ENCODE measurements at places on chromosomes 16 and 17.

GRCh38 chr16:30700491-30700890 lies 1.5 kb downstream of the SRCAP start:
- DNase-seq, result no peak

- no peak for DNase-seq
Measured at GRCh38 chr16:56897026-56897799, 32.2 kb downstream of the SLC12A3 start.

DNA sequence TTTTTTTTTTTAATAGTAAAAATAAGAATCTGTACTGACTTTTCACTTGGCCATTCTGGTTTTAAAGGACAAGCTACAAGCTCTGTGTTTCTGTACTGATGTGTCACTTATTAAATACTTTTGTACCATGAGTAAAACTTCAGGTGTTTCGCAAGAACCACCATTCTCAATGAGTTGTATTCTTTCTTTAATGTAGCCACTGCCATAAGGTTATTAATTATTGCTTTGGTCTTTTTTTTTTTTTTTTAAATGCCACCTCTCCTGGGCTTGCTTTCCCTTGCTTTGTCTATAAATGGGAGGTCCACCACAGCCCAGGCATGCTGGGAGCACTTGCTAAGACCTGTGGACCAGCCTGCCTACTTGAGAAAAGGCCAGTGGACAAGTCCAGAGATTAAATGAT lies 8.4 kb downstream of the ARL2BP start:
- no peak for DNase-seq

DNA sequence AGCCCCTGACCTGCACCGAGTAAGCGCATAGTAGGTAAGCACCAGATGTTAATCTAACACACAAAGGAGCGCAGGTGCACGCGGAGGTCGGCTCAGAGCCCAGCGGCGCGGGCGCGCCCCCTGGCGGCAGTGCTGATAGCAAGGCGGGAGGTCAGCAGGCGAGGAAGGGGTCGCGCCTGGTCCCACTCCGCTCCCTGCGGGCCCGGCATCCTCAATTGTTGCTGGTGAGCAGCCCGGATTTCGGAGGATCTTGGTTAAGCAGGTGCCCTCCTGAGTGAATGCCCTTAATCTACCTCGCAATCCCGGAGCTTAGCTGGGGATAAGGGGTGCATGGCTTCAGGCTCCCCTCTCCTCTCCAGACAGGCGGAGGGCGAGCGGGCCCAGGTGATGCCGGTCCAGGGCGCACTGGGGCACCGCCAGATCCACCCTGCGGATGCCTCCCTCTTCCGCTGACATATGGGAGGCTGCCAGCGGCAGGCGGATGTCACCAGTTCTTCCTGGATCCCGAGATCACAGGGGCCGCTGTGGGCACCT lies 4.0 kb upstream of the WNT3 start:
- peak; percentile 69 for DNase-seq

GRCh38 chr16:66832190-66832589 lies 1.4 kb upstream of the NAE1 start:
- DNase-seq, result no peak

- no peak for DNase-seq
Measured at GRCh38 chr17:28367641-28368305, 2.3 kb downstream of the VTN start.

GRCh38 chr17:9811086-9811485 lies 10.8 kb downstream of the GSG1L2 start:
- no peak for DNase-seq

DNA sequence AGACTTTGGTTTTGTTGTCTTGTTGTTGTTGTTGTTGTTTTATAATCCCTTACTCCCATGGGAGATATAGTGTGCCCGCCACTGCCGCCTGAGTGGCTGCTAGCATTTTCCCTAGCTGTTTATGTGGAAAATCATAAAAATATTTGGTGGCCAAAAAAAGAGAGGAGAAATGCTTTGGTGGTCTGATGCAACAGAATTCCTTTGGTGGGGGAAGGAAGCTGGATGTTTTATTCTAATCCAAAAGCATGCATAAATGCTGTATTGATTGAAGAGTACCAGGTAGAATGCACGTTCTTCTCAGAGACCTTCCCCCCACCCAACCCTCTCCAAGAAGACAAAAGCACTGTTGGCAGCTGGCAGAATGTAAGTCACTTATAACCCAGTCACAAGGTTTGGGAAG lies 93.2 kb downstream of the C17orf67 start:
- no peak for DNase-seq

- DNase-seq, result no peak
Measured at GRCh38 chr16:21617607-21618006, 18.2 kb downstream of the METTL9 start.

GRCh38 chr17:73215447-73215846 lies 22.6 kb downstream of the COG1 start:
- DNase-seq, result no peak

DNA sequence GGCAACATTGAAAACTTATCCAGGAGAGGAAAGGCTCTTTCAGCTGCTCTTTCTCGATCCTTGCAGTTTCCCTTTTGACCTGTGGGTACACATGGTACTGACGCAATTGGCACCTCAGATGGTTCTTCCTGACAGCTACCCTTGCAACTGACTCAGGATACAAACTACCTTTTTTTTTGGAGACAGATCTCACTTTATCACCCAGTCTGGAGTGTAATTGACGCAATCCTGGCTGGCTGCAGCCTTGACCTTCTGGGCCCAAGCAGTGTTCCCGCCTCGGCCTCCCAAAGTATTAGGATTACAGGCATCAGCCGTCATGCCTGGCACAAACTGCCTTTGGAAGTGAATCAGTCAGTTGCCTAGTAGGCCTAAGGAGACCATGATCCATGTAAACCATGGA lies 607.2 kb downstream of the WWOX start:
- DNase-seq, result no peak

- DNase-seq, result no peak
Measured at GRCh38 chr16:69166221-69166833, 20.6 kb upstream of the SNTB2 start.

DNA sequence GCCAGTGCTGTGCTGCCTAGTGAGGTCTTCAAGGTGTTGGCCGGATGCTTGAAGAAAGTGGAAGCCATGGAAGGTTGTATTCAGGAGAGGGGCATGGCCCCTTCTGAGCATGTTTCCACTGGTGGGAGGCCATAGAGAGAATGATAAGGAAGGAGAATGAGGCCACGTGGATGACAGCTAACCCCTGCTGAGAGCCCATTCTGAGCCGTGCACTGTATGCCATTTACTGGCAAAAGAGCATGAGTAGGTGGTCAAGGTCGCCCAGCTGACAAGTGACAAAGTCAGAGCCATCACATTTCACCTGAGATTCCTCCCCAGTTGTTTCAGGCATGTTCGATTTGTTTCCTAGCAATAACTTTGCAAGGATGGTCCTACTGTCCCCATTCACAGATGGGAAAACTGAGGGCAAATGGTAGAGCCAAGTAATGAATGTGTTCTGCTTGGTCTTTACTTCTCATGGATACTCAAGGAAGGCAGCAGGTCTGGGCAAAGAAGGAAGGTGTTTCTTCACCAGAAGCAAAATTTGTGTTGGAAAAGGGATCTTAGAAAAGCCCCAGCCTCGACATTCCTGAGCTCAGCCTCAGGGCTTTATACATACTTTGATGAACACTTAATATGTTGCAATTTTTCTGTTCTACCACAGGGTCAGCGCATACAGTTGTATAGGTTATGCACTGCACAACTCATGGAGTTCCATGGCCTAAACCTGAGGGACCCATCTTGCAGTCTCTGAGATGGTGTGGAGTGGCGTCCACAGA lies 10.5 kb upstream of the NKD1 start:
- DNase-seq, result no peak

DNA sequence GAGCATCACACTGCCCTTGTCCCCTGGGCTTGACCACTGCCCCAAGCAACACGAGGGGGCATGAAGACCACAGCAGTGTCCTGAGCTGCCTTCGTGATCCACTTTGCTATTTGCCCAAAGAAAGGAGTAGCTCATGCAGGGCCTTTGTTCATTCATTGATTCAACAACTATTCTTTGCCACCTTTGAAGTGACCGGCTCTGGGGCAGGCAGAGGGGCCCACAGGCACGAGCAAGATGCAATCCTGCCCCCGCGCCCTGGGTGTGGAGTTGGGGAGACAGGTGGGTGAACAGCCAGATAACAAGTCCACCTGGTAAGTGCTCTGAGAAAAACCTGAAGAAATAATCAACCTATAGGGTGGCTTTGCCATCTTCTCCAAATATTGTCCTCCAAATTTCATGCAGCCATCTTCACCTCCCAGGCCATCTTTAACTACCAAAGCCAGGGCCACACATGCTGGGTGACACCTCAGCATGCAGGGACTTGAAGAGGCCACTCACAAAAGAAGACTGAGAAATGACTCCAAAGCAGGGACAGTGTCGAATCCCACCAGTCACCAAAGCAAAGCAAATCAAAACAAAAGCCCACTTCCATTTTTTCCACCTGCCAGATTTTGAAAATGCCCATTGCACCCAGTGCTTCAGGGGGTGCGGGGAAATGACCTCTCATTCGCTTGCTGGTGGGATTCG lies 18.2 kb upstream of the RBFOX3 start:
- DNase-seq, result no peak

DNA sequence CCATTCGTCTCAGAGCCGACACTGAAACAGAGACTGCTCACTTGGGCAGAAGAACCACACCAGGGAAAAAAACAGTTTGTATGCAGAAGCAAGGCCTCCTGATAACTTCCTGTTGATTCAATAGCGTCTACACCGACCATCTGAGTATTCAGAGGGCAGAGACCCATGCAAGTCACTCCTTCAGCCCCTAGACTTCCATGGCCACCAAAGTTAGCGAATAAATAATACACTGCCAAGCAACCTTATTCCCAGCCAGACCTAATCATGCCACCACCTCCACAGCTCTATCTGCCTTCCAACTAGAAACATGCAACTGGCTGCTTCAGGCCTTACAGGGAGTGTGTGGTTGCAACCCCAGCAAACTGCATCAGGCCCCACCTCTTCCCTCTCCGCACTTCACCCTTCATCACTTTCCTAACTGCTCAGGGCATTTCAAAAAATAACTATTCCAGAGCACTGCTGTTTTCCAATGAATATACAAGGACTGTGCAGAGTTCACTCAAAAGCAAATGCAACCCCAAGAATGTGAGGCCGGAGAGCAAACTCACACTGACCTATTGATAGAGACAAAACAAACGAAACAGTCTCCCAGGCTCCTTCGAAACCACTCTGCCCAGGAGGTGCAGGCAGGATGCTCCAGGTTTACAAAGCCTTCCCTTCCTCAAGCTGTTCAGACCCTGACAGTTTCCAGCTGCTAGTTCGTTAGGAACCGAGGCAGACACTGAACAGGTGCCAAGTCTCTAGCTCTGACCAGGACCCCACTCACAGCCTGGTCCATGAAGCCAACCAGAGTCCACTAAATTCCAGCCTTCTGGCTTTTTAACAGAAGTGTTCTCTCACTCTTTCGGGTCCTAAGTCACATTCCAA lies 3.6 kb downstream of the USP7 start:
- peak; percentile 65 for DNase-seq

Measured in B cell (primary cell).